Left hindlimb (tissue), 1 donor: ENCODE measurements at places on chromosomes 16 and 17.

DNA sequence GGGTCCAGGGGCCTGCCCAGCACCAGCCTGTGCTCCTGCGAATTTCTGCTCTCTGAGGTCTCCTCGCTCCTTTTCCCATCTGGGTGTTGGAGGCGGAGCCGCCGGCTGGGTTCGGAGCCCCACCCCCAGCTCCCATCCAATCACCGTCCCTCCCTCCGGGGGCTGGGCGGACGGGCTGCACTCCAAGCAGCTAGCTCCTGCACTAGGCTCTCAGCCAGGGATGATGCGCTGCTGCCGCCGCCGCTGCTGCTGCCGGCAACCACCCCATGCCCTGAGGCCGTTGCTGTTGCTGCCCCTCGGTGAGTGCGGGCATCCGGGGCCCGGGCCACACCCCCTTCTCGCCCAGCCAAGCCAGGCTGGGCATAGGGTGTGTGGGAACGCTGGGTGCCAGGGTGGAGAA, at the start of gene NRN1L:
Gene NRN1L (plus strand): TSS at position 202 of the 400 bp plus-strand sequence. CDS start 19 bp downstream, at position 221.
- DNase-seq = peak; percentile 91

DNA sequence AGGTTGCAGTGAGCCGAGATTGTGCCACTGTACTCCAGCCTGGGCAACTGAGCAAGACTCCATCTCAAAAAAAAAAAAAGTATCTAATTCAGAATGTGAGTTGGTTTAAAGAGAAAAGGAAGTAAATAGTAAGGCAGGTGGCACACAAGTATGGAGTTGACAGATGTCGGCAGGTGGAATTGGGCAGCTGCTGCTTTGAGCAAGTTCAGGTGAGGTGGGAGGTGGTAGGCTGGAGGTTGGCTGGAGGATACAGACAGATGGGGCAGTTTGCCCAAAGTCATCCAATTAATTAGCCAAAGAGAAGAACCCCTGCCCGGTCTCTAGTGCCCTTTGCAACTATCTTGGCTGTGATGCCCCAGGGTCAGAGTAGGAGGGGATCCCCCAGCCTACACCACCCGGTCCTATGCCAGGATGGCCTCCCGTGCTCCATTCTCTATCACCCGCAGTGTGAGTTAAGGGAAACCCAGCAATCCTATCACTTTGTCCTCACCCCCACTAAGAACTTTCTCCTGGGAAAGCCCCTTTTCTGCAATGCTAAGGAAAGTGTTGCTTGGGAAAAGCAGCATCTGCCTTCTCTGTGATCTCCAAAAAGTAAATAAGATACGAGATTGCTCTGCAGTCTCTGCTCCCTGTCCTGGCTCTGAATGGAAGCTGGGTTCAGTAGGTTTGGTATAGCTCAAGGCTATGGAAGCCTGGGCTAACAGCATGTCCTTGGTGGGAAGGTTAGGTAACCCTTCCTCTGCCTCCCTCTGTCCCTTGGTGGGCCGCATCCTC, 32.2 kb downstream of the SLC12A3 start:
- DNase-seq = no peak

DNA sequence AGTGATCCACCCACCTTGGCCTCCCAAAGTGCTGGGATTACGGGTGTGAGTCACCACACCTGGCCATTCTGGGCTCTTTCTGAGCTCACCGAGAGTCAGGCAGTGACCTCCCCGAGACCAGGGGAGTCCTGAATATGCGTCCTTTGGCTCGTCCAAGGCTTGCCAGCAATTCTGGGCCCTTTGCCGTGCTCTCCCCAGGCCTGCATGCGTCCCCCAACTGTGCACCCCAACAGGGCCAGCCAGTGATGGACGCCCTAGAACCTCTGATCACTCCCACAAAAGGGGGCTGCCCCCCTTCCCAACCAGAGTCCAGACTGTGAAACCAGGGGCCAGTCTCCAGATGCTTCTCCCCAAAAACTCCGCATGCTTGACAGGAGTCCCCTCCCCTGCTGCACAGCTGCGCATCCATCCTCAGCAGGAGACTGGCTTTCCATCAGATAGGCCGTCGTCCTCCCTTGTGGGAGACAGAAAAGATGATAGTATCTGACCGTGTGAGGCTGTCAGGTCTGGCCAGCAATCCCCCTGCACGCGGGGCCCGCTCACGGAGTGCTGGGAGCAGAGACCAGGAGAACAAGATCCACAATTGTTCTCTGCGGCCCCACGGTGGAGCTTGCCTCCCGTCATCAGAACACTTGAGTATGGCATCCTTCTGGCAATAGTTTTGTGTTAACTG, 15.5 kb downstream of the HS3ST6 start:
- no peak for DNase-seq

GRCh38 chr16:533391-534123, 6.0 kb downstream of the CAPN15 start:
- no peak for DNase-seq

DNA sequence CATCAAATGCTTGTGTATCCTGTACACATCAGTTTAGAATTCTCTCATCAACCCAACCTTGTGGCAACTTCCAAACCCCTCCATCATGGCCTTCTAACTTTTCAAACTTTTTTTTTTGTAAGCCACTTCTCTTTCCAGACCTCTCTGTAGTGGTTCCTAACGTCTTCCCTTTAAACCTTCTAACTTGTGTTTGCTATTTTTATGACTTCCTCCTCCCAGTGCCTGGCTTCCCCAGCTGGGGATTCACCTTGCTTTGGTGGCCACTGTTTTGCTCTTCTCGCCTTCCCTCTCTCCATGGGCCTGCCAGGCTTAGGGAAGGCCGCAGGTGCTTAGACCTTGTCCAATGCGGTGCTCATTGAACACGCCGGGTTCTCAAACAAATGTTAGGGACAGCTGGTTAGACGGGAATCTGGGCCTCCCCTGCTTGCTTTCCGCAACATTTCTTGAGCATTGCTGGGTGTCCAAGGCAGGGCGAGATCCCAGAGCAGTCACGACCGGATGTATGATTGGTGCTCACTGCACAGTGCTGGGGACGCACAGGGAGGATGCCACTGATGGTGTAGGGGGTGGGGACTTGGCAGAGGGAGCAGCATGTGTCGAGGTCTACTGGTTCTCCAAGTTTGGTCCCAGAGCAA, 1.1 kb upstream of the XYLT2 start:
- no peak for DNase-seq

DNA sequence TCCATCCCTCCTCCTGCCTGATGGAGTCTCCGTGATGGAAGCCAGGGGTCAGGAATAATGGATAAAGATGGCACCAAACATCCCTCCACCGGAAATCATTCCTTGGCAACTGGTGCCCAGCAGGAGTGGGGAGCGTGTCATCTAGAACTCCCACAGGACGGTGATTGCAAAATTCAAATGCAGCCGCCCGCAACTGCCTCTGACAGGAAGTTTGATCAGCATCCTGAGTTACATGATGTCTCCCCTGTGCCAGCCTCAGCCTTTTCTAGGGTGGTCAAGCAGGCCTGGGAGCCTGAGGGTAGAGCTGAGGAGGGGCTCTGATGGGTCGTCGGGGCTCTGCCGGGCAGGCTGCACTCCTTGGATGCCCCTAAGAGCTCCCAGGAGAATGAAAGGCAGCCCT, 52.8 kb downstream of the GSG1L start:
- no peak for DNase-seq

GRCh38 chr16:22188595-22189442, 17.3 kb upstream of the EEF2K start:
- peak; percentile 80 for DNase-seq

DNA sequence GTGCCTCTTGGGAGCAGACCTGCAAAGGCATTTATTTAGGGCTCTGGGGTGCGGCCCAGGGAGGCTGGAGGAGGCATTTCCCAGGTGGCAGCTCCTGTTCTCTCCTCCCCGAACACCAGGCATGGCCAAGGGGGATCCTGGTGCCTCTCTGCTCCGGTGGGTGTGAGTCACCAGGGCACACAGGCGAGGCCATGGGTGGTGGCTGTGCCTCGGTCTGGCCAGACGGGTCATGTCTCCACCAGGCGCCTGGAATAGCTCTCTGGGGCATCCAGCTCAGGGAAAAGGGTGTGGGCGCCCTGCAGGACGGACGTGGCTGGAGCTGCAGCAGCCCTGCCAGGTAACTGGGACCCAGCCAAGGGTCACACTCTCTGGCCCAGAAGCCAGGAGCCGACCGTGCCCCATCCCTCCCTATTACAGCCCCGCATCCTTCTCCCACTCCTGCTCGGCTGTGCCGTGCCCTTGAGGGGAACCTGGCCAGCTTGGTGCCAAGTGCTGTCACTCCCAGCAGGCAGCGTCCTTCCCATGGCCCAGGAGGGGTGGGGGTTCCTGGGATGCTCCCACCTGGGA, 25.8 kb downstream of the SOX8 start:
- no peak for DNase-seq

- DNase-seq = no peak
Observed at GRCh38 chr16:10300905-10301304, 85.0 kb upstream of the ATF7IP2 start.

- DNase-seq = no peak
Observed at GRCh38 chr16:27624154-27625049, 74.5 kb downstream of the KATNIP start.

GRCh38 chr16:10180042-10180770, 2.0 kb downstream of the GRIN2A start:
- DNase-seq = no peak

DNA sequence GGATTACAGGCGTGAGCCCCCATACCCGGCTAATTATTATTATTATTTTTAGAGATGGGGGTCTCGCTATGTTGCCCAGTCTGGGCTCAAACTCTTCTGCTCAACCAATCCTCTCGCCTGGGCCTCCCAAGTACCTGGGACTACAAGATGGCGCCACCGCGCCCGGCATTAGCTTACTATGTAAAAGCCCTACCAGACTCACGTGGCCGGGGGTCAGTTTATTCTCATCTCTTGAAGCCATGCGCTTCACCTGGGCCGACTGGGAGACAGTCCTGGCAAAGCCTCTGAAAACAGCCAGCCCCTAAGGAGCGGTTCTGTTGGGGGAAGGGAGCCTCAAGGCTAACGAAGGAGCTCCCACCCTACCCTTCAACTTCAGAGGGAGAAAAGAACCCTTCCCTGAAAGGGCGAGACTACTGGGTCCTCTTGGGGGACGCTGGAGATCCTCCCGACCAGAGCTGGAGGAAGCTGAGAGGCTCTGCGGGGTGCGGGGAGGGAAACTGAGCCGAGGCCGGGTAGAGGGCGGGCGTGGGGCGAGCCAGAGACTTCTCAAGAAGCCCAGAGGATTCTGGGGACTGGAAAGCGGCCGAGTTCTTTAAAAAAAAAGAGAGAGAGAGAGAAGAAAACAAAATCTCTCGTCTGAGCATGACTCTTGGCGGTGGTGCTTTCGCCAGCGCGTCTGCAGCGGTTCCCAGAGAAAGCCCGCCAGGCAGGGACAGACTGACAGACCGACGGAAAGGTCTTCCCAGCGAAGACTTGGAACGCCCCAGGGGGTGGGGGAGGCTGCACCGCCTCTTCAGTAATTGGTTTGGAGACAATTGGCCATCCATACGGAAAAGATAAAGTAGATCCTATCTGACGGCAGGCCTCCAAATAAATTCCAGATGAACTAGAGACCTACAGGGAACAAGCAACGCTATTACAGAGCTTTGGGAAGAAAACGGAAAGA, 5.6 kb upstream of the TUBG2 start:
- peak; percentile 82 for DNase-seq

- DNase-seq = peak; percentile 63
Observed at GRCh38 chr17:64781014-64781756, 119.1 kb upstream of the SMURF2 start.

- DNase-seq = no peak
Observed at GRCh38 chr17:80187090-80187489, 17.3 kb downstream of the CARD14 start.

DNA sequence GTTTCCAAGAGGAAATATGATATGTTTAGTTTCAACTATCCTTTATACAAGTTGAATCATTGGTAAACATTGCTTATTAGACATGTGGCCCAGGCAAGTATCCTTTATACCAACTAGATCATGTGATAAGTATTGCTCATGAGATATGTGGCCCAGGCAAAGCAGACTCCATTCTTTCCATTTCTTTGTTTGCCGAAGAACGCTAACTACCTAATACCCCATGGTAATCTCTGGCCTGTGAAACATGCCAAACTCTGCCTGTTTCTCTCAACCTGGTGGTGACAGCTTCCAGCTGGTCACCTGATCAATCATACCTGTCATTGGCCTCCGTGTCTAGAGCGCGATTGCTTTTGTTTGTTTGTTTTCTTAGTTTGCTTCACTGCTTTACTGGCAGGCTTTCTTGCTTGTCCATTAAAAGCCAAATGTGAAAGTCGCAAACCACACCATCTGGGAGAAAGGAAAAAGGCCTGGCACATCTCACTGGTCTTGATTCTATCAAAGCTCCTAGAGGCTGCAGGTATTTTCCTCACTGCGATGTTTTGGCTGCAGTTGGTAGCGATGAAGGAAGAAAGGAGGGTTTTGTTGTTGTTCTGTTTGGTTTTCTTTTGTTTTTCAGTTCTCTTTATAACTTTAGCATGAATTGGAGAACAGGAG, 686.2 kb downstream of the KCNJ2 start:
- DNase-seq = no peak

- DNase-seq = no peak
Observed at GRCh38 chr17:19024101-19025078, 19.8 kb upstream of the FAM83G start.
